ENCODE measurements at places on chromosomes 5 and 9.

DNA sequence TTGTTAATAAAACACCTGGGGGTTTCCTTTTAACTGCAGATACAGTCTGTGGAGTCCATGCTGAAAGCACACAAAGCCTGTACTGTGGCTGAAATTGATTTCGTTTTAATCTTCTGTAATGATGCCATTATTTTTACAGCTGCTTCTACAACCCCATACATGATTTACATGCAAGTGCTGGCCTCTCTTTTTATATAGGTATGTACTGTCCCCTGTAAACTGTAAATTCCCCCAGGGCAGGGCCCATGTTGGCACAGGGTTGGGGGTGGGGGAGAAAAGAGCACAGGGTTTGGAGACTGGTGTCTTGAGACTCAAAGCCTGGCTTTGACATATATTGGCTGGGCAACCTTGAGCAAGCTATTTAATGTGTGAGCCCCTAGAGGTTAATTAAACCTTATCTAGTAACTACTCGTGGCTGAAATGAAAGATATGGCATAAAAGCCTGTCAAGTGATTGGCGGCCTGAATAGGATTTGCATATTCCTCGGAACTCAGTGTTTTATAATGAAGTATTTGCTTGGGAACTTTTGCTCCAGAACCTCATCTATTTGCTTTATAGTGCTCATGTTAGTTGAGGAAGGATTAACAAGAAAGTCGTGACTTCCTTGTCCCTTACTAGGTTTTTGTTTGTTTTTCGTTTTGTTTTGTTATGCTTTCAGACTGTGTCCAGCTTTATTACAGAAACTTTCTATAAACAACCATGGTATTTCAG is 34.0 kb downstream of the KLF4 start:
- DNase-seq: no peak

GRCh38 chr5:149745212-149745942 is 15.3 kb downstream of the PPARGC1B start:
- no peak for DNase-seq

DNA sequence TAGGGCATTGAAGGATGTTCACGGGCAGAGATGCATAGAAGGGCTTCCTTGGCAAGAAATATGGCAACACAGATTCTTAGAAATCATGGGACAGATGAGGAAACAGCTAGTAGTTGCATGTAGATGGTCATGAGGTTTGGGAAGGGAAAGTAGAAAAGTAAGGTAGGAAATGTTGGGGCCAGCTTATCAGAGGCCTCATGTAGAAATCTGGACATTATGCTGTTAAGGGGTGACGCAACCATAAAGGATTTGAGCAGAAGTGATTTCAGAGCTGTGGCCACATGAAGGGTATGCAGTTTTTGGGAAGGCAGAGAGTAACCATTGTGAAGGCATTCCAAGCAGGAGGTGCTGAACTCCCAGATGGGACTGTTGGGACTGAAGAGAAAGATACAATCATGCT is 224.0 kb downstream of the ARHGAP26 start:
- no peak for DNase-seq

DNA sequence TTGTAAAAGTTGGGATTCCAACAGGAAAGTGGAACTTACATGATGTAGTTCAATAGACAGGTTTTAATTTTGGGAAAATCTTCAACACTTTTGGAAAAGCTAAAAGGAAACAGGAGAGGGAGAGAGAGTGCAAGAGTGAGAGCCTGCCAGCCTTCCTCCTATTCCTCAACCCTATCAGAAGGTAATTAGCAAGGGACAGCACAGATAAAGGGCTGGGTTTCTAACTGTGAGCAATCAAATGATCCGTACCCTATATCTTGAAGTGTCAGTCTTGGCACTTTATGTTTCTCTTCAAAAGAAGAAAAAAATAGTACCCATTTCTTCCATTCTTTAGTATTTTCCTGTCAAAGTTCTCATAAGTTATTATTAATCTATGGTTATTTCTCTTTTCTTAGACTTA is 79.4 kb downstream of the FER start:
- no peak for DNase-seq

DNA sequence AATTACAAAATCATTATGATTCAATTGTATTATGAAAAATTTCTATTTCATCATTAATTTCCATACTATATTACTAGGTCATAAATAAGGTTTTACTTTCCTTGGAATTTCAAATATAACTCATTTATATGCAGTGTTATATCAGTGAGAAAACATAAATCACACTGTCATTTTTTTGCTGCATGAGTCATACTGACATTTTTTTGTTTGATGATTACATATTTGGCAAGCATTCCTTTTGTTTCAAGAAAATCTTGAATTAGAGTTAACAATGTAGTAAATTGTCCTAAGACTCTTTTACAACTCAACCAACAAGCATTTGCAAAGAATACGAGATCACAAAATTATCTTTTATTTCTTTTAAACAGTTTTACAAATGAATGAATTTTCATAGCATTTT is 298.4 kb upstream of the SEMA6A start:
- no peak for DNase-seq

GRCh38 chr9:9792144-9792857 is 820.5 kb downstream of the PTPRD start:
- DNase-seq: no peak

DNA sequence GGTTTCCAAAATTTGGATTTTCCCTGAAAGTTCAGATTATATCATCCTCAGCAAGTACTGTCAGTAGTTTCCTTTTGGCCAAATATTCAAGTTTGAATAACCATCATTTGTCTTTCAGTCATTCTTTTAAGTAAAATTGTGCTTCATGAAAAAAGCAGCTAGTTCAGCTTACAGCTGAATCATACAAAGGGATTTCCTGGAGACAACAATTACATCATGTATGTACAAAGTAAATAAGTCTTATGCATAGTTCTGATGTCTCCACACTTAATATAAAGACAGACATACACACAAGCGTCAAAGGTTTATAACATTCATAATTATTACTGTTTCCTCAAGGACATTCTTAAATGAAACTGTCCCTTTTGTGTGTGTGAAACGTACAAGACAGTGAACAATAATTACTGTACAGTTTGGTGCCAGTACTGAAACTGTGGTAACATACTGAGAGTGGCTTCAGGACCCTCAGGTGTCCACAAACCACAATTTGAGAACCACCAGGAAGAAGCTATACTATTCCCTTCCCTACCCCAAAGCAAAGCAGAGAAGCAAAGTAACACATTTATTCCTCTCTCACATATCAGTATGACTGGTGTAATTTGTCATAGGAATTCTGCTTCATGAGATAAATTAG is 746.6 kb downstream of the TAF11L14 start:
- DNase-seq: no peak

DNA sequence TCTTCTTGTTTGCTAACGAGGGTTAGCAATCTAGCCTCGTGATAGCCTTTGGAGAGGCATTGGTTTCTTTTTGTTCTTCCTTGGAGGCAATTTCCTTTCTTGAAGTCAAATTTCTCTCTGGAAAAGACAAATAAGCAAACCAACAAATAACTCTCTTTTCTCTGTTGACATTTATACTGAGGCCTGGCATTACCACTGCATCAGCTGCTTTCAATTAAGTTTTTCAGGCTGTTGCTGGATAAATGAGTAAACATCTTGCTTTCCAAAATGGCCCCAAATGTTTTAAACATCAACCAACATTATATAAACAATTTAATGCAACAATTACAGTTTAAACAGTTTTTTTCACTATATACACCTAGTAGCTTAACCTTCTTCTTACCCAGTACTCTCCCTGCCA is 264.4 kb downstream of the HTR1A start:
- DNase-seq: no peak

DNA sequence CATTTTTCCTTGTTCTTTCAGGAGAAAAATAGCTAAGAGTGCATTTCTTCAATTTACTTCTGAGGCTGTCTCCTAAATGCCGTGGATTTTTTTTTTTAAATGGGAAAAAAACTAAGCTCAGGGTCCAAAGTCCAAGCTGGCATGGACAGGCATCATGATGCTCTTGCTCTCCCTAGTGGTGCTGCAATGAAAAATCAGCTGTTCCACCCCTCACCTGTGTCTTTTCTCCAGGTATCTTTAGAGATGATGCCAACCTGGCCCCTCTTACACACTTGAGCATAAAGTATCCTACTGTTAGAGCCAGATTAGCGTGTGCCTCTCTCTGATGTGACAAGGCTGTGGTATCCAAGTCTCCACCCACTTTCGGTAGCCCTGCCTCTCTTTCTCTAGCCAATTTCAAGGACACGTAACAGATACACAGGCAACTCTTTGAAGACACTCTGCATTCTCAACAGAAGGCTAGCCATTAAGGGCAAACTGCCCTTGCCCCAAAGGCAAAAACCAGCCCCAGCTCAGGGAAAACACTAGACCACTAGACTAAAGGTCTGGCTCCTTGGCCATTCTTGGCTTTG is 208.8 kb downstream of the SAXO1 start:
- no peak for DNase-seq

DNA sequence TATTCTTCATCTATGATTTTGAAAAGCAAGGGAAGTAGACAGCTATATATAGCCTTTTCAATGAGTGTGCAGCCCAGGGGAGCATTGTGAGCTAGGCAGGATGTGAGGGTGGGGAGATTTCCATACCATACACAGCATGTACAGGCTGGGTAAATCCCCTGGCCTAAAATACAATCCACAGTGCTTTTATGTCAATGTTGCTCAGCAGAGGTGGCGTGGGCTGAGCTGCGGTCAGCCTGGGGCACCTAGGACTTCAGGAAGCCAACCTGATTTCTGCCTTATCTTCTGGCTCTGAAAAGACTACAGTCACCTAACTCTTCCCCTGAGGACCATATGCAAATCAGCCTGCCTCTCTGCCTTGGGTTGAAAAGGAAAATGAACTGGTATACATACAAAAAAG is 6.3 kb upstream of the GARIN3 start:
- DNase-seq: peak; percentile 64

- DNase-seq: no peak
Observed at GRCh38 chr5:159212657-159213462, 3.5 kb upstream of the RNF145 start.

DNA sequence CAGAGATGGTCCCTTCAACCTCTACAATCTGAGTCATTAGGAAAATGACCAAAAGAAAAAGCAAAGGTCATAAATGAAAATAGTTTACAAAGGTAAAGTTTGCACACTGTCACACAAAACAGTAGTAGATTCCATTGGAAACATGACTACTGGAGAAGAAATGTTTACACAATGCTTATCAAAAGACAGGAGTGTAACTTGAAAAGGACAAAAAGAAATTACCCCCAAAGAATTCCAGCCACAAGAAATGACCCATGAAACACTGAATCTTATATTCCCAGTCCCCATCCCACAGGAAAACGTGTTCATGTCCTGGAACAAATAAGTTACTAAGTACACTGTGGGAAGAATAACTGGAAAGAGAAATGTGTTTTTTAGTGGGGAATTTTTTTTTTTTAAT is 385.1 kb downstream of the SEMA5A start:
- no peak for DNase-seq

GRCh38 chr5:117425163-117425562 is 850.5 kb upstream of the SEMA6A start:
- DNase-seq: no peak

GRCh38 chr9:31034311-31034710 is 1350.1 kb upstream of the ACO1 start:
- no peak for DNase-seq

GRCh38 chr5:168215646-168216045 is 75.8 kb upstream of the WWC1 start:
- DNase-seq: no peak

GRCh38 chr5:42760426-42760825 is 3.8 kb downstream of the CCDC152 start:
- DNase-seq: no peak

DNA sequence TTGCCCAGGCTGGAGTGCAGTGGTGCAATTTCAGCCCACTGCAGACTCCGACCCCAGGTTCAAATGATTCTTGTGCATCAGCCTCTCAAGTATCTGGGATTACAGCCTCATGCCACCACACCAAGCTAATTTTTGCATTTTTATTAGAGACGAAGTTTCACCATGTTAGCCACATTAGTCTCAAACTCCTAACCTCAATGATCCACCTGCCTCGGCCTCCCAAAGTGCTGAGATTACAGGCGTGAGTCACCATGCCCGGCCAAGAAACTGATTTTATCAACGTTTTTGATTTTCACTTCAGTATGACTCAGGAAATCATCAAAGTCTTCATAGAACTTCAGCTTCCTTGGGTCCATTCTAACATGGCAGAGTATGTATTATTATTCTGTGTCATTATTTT is 125.4 kb downstream of the GABRG2 start:
- DNase-seq: no peak

- DNase-seq: no peak
Observed at GRCh38 chr5:50727149-50727496, 60.7 kb downstream of the PARP8 start.

- DNase-seq: no peak
Observed at GRCh38 chr9:127572961-127573721, 38.9 kb upstream of the STXBP1 start.

DNA sequence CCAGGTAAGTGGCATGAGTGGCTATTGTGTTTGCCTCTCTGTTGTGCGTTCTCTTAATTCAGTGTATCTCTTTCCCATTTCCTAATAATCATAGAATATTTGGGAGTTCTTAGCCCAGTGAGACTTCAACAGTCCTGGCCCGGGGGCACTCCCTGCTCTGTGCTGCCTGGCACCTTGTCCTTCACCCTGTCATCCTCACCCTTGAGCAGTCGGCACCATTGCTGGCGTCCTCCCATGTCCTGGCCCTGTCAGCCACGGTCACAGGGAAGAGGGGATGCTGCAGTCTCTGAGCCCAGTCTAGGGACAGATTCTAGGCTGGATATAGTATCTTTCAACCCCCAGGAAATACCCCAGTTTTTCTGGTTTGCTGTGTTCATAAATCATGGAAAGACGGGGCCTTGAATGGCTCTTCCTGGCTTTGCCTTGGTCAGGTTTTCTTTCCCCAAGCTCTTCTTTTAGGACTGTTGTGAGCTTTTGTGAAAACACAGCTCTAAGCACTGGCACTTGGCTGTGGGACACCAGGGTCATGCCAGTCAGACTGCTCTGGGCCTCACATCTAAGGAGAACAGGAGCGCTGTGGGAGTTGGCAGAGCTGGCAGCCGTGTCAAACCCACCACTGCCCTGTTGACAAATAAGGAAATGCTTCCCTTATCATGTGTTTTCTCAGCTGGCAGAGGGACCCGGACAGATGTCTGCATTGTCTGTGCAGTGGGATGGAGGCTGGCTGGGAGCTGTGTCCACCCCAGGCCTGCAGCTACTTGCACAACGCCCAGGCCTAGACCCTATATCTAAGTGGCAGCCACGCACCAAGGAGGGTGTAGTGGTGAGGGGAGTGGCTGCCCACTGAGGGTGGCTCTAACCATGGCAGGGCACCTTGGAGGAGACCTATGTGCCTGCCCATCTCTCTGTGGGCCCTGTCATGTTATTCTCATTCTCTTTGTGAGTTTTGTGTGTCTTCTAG is 378.6 kb downstream of the ICE1 start:
- DNase-seq: no peak

- no peak for DNase-seq
Observed at GRCh38 chr9:86529496-86530275, 175.5 kb upstream of the TUT7 start.

All from activated CD4-positive, CD25-positive, alpha-beta regulatory T cell treated with anti-CD3 and anti-CD28 coated beads, Interleukin-2, amount 50 U/mL, for 16 hours (primary cell).